Activated CD4-positive, alpha-beta memory T cell treated with anti-CD3 and anti-CD28 coated beads for 36 hours (primary cell): ENCODE measurements at places on chromosomes 2 and 18.

DNA sequence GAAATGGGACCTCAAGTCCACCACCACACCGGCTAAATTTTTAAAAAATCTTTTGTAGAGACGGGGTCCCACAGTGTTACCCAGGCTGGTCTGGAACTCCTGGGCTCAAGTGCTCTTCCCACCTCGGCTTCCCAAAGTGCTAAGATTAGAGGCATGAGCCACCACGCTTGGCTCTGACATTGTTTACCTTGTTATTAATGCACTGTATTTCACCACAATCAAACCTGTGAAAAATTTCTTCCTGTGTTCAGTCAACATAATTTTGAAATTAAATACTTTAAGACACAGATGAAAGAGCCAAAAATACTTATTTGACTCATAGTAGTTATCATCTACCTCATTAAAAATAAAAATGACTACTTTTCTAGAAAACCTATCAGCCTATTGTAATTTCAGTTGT is 16.0 kb upstream of the FAM124B start:
- no peak for DNase-seq

- DNase-seq, result no peak
These were observed 26.9 kb downstream of the CENPO start for GRCh38 chr2:24820175-24820513.

GRCh38 chr2:174780856-174781255 is 16.6 kb upstream of the CHRNA1 start:
- no peak for DNase-seq

GRCh38 chr18:3619222-3619621 is 169.2 kb downstream of the TGIF1 start:
- no peak for DNase-seq
